ENCODE measurements at places on chromosomes 1 and 21. TPM values are rescaled to one million over a fixed set of nuclear protein-coding genes. Genes with fewer than 3 reads are reported as not detected.

- no peak for DNase-seq
Observed at GRCh38 chr1:183063349-183063748, 40.1 kb downstream of the LAMC1 start.

DNA sequence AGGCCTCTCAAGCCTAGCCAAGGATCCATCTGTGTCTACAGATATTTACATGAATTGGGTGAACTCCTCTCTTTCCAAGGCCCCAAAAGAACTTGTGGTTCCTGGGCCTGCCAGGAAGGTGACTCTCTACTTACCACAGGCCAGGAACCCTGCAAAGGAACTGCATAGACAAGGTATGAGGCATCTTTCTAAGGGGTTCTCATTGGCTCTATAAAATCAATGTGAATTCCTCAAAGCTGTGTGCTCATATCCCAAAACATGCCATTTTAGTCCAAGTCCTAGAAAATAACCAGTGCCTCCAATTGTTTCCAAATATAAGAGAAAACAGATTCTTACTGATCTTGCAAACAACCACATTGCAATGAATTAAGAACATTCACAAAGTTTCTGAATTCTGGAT, 39.9 kb upstream of the RGL1 start:
- H3K4me1 ChIP-seq, result no peaks in the 10 kb centered on the region
- no peak overlapping the region for H3K4me3 ChIP-seq
- no peak overlapping the region for H3K27ac ChIP-seq
- no peaks in the 10 kb centered on the region for H3K27me3 ChIP-seq
- no peaks in the 10 kb centered on the region for H3K36me3 ChIP-seq

- H3K36me3 ChIP-seq, result no peaks in the 10 kb centered on the region
- H3K4me3 ChIP-seq, result no peak overlapping the region
- no peaks in the 10 kb centered on the region for H3K27me3 ChIP-seq
Observed at GRCh38 chr21:15275615-15276235, 210.9 kb upstream of the NRIP1 start.

DNA sequence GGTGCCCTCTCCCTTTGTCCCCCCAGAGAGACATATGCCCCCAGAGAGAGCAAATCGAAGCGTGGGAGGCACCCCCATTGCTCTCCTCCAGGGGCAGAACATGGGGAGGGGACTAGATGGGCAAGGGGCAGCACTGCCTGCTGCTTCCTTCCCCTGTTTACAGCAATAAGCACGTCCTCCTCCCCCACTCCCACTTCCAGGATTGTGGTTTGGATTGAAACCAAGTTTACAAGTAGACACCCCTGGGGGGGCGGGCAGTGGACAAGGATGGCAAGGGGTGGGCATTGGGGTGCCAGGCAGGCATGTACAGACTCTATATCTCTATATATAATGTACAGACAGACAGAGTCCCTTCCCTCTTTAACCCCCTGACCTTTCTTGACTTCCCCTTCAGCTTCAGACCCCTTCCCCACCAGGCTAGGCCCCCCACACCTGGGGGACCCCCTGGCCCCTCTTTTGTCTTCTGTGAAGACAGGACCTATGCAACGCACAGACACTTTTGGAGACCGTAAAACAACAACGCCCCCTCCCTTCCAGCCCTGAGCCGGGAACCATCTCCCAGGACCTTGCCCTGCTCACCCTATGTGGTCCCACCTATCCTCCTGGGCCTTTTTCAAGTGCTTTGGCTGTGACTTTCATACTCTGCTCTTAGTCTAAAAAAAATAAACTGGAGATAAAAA, 8.4 kb downstream of the EFNA3 start:
- no peaks in the 10 kb centered on the region for H3K36me3 ChIP-seq
- no peak overlapping the region for H3K4me3 ChIP-seq
- no peak overlapping the region for H3K27ac ChIP-seq
- DNase-seq, result no peak
- peaks cover 23% of the 10 kb centered on the region for H3K27me3 ChIP-seq

GRCh38 chr21:31750843-31751242, 18.9 kb upstream of the SCAF4 start:
- no peaks in the 10 kb centered on the region for H3K4me1 ChIP-seq
- no peak overlapping the region for H3K4me3 ChIP-seq
- H3K27ac ChIP-seq, result no peak overlapping the region

DNA sequence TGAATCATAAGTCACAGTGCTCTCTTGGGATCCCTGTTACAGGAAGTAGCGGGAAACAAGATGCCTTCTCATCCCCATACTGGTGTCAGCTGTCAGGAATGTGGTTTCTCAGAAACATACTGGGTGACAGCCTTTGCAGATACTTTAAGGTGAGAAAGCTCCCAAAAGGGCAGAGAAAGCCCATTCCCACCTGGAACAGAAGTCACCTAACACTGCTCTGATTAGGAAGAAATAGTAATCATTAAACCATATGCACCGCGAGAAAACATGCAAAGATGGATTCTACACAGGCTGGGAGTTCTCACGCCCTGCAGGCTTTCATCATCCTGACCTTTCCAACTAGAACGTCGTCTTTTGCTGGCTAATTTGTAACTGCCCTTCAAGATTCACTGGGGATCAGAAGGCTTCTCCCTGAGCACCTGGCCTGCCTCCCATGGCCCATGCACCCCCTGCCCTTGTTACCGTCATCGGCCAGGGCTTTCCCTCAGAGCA, 46.2 kb upstream of the SLC44A3 start:
- DNase-seq, result no peak
- no peaks in the 10 kb centered on the region for H3K36me3 ChIP-seq
- H3K4me3 ChIP-seq, result no peak overlapping the region

The NCAM2 gene
- 0.54 TPM for total RNA-seq

The CAPN8 gene
- not detected for total RNA-seq

The ADAMTS5 gene
- total RNA-seq, result 0.82 TPM
